ENCODE measurements at places on chromosomes 13 and 19. TPM values are rescaled to one million over a fixed set of nuclear protein-coding genes. Genes with fewer than 3 reads are reported as not detected.
A peak's percentile ranks its signal among the peaks of the same experiment; 100 is the strongest.

KLHL1 gene
- polyA plus RNA-seq: not detected

FBXO17 gene
- 7.9 TPM for polyA plus RNA-seq

CEACAM20 gene
- not detected for polyA plus RNA-seq

DNA sequence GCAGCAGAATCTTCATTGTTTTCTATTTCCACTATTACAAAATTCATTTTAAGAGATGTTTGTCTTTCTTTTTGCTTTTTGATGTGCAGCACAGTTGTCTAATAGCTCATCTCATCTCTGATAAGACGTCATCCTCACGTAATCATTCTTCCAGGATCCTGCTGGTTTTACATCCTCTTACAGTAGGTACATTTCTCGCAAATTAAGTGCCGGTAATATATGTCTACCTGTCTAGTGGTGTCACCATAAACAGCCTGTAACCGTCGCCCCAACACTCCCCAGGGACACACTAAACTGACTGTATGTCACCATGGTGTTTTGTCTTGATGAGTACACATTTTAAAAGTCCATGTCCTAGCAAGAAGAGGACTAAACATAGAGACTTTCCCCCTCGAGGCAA, 94.5 kb upstream of the VSTM2B start:
- DNase-seq: no peak
- H3K27ac ChIP-seq: no peak overlapping the region
- H3K36me3 ChIP-seq: no peaks in the 10 kb centered on the region
- H3K27me3 ChIP-seq: peaks cover 30% of the 10 kb centered on the region

- peaks cover 8% of the 10 kb centered on the region for H3K27me3 ChIP-seq
- H3K36me3 ChIP-seq: no peaks in the 10 kb centered on the region
- H3K4me3 ChIP-seq: no peak overlapping the region
- DNase-seq: no peak
- H3K4me1 ChIP-seq: no peaks in the 10 kb centered on the region
- no peak overlapping the region for H3K27ac ChIP-seq
Observed at GRCh38 chr19:51256155-51256625, 5.3 kb downstream of the SIGLECL1 start.

- H3K4me3 ChIP-seq: peak overlapping the region; percentile 32
- DNase-seq: no peak
- no peak overlapping the region for H3K27ac ChIP-seq
- peaks cover 42% of the 10 kb centered on the region for H3K4me1 ChIP-seq
- H3K27me3 ChIP-seq: peaks cover 43% of the 10 kb centered on the region
- H3K36me3 ChIP-seq: peaks cover 13% of the 10 kb centered on the region
Observed at GRCh38 chr19:1446713-1447481, 3.0 kb upstream of the APC2 start.

DNA sequence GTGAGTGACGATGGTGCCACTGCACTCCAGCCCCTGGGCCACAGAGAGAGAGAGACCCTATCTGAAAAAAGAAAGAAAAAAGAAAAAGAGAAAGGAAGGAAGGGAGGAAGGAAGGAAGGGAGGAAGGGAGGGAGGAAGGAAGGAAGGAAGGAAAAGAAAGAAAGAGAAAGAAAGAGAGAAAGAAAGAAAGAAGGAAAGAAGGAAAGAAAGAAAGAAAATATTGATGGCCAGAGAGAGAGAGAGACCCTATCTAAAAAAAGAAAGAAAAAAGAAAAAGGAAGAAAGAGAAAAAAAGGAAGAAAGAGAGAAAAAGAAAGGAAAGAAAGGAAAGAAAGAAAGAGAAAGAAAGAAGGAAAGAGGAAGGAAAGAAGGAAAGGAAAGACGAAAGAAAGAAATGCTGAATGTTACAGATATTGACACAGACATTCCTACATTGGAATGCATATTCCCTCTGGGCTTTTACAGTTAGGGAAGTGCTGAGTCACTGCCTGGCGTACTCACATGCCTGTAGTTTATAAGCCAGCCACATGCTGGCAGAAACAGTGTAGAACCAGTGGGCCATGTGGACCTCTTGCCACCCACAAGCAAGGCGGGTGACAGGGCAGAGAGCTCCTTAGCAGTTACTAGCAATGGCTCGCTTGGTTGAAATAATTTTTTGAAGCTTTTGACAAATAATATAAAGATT, 34.6 kb upstream of the SLC46A3 start:
- H3K36me3 ChIP-seq: no peaks in the 10 kb centered on the region
- H3K4me3 ChIP-seq: no peak overlapping the region
- no peak overlapping the region for H3K27ac ChIP-seq
- H3K27me3 ChIP-seq: no peaks in the 10 kb centered on the region
- peak; percentile 75 for DNase-seq
